Effector CD4-positive, alpha-beta T cell (primary cell): ENCODE measurements at places on chromosomes 5 and 9.
A peak's percentile ranks its signal among the peaks of the same experiment; 100 is the strongest.

GRCh38 chr5:147564124-147564486 is 54.2 kb upstream of the DPYSL3 start:
- no peak for DNase-seq

DNA sequence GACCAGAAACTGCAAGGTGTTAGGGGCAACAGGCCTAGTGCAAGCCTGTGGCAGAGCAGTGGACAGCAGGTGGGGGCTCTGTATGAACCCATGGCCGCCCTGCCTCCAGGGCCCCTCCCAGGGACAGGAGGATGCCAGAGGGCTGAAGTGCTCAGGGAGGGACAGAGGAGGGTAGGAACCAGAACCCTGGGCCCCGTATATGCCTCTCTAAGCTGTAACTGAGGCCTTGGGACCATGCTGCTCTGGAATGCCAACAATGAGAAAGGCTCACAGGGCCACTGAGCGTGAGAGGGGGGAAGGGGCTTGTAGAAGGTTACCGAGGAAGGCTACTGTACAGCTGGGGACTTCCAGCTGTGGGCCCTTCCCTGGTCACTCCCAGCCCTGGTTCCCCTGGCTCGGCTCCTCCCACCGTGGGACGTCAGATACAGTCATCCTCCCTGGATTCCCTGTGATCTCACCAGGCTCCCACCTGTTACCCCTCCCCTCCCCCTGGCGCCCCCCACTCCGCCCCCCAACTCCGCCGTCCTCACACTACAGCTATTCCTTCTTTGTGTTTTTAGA is 21.1 kb downstream of the AQP7 start:
- DNase-seq = no peak

DNA sequence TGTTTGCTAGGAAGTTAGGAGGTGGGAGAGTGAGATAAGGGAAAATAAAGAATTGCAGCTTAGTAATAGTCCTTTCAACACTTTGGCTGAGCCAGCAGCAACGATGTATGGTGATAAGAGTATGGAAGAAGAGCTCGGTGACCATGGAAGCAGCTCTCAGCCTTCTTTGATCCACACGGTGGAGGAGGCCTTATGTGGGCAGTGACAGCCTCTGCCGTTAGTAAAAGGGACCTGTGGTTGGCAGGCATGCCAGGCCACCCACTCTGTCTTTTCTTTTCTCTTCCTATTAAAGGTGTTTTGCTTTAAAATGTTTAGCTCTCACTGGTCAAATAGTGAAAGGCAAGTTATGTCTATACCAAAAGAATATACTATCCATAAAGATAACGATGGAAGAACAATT is 7.7 kb downstream of the RGS7BP start:
- no peak for DNase-seq

DNA sequence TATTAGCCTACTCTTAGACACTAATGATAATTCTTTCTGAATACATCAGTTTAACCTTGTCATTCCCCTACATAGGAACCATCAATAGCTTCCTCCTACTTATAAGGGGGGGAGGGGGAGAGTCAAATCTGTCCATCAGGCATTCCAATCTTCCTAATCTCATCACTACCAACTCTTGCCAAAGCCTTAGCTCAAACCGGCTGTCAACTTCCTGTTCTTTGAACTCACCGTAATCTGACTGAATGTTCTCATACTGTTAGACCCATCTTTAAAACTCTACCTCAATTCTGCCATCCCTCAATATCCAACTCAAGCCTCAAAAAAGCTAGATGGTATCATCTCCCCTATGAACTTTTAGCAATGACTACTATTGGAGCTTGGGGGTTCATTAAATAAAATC is 41.9 kb upstream of the RNF38 start:
- no peak for DNase-seq

DNA sequence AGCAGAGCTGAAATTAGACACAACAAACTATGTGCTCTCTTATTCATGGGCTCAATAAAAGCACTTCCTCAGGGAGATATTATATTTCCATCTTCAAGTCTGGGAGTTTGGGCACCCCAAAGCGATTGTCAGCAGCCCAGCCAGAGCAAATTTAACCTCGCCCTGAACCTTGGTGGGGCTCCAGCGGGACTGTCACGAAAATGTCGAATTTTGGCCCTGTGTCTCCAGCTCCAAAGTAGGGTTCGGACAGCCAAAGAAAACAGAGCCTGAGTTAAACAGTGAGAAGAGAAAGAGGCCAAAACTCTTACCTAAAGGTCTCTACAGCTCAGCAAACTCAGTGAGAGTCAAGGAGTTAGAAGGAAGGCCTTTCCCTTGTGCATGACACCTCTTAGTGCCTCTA is 432.9 kb downstream of the SPATA31D1 start:
- DNase-seq = no peak

DNA sequence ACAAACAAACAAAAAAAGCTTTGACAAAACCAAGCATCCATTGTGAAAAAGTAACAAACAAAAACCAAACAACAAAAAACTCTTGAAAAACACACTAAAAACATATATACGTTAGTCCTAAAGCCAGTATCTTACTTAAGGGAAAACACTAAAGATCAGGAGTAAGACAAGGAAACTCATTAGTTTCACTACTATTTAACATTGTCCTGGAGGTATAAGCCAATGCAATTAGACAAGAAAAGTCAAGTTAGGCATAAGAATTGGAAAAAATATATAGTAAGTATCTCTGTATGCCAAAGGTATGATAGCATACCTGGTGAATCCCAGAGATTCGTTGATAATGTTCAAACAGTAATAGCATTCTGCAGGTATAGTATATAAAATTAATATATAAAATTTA is 21.8 kb upstream of the UBTD2 start:
- no peak for DNase-seq

GRCh38 chr5:79843450-79844388 is 147.3 kb downstream of the MTX3 start:
- no peak for DNase-seq

DNA sequence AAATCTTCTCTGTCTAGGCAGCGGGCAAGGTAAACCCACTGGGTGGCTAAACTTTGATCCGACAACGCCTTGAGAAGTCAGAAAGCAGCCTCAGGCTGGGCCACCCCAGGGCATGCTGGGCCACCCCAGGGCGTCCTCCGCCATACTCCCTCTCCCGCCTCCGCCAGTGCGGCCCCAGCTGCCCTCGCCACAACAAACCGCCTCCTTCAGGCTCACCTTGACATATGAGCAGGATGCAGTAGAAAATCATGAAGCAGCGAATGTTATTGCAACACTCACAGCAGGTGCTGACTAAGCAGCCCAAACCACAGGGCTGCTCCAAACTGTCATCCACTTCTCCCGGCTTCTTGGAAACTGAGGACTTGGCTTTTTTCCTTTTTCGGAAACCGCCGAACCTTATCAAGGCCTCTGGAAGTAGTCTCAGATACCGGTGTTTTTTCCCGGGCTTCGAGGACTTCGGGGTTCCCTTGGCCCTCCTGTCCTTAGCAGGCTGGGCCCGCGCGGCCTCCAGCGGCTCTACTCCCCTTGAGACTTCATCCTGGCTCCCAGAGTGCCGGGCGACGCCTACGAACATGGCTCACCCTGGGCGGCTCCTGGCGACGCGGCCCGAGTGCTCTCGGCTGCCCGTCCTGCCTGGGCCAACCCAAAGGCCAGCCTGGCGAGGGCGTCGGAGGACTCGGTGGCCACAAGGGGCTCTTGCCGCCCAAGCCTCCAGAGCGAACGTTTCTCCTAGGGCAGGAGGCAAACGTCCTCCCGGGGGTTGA is at the start of gene SLCO6A1:
SLCO6A1 (minus strand) TSS at position 731 of the 764 bp plus-strand sequence; CDS start at position 574, 157 bp downstream.
- no peak for DNase-seq

DNA sequence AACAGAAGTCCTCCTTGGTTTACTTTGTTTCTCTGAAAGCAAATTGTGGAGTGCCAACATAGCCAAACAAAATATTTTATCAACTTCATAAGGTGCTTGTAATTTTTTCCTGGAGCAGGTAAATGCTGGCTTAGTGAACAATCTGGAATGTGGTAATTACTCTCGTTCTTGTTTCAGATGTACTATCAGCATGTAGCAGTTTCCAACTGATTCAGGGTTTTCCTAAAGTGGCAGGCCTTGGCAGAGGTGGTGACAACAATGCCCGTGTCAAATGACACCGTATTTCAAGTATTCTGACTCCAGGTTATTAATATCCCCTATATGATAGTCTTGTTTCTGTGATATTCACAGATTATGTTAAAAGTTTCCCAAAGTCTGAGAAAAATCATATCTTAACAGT is 1.2 kb downstream of the C9orf72 start:
- no peak for DNase-seq

DNA sequence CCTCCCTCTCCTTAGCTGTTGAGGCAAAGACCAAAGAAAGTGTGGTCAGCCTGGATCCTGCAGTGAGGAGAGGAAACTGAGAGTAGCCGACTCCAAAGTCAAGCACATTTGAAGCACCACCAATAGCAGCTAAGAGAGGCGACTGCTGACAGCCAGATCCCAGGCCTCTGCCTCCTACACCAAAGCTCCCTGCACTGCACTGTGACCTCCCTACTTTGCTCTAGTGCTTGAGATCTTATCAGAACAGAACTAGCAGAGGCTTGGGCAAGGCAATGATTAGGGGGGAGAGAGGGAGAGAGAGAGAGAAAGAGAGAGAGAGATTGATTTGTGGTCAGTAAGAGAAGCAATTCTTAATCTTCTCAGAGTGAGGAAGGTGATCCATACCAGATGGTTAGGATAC is 216.3 kb downstream of the CDK5RAP2 start:
- DNase-seq = no peak

GRCh38 chr5:174177531-174177930 is 132.0 kb downstream of the NSG2 start:
- no peak for DNase-seq

- no peak for DNase-seq
Measured at GRCh38 chr5:125837866-125838265, 585.3 kb upstream of the GRAMD2B start.

DNA sequence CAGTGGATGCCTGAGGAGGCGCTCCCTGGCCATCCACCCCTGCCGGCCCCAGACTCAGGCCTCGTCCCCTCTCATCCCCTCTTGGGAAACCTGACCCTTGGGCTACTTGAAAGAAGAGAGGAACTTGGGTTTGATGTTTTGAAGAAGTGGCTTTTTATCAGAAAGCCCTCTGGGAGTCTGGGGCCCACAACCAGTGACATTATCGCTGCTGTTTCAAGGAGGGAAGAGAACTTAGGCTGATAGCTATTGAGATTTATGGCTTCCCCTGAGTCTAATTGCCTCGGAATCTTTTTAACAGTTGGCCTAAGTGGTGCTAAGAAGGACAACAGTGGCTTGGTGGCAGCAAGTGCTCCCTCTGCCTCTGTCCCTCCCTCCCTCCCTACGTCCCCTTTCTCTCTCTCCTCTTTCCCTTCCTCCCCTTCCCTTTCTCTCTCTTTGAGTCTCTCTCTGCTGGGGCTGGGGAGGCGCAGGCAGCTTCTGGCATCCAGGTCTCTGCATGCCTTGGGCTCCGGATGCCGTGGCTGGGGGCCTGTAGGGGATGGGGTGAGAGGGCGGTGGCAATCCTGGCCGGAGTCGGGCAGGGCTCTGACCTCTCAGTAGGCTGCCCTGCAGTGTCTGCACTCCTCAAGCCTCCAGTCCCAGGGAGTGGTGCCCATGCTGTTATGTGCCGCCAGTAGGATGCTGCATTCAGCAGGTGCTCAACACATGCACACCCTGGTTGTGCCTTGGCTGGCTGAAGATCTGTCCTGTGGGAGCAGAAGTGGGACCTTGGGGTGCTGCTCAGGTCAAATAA is 49.6 kb upstream of the RXRA start:
- no peak for DNase-seq

- DNase-seq = no peak
Measured at GRCh38 chr5:136132087-136132486, 558 bp upstream of the SMAD5 start.

GRCh38 chr5:158940977-158941376 is 158.7 kb downstream of the EBF1 start:
- no peak for DNase-seq

GRCh38 chr5:112479418-112479817 is 60.3 kb upstream of the EPB41L4A start:
- no peak for DNase-seq

DNA sequence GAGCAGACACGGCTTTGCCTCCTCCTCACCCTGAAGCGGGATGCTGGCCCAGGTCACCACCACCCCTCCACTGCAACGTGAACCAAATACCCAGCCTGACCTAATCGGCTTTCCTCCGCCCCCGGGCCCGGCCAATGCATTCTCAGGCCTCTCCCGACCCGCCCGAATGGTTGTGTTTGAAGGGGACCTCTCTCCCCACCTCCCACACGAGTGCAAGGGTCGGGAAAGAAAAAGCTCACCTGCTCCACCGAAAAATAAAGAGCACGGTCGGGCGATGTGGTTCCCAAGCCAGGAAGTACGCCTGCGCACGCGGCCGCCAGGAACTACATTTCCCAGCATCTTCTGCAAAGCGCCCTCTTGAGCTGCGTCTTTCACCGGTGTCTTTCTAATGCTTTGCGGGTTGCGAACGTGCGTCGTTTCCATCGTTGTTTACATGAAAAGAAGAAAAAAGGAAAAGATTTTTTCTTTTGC is at the start of gene ZNF883:
ZNF883 (minus strand) TSS at position 282 of the 471 bp plus-strand sequence.
- DNase-seq = peak; percentile 1

DNA sequence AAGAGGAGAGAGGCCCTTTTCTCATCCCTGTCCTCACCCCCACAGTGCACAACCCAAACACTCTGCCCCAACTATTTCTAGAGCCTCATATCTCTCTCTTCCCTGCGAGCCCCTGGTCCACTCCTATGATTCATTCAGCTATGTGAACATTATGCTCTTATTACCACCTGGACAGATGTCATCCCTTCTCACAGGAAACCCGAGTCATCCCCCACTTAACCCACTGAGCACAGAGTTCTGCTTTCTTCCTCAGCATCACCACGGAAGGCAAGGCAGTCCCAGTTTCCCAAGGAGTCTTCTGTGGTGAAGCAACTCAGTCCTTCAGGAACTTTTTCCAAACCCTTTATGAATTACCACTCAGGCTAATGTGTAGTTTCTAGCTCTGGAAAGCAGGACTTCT is 1.3 kb downstream of the DNAI1 start:
- DNase-seq = no peak

DNA sequence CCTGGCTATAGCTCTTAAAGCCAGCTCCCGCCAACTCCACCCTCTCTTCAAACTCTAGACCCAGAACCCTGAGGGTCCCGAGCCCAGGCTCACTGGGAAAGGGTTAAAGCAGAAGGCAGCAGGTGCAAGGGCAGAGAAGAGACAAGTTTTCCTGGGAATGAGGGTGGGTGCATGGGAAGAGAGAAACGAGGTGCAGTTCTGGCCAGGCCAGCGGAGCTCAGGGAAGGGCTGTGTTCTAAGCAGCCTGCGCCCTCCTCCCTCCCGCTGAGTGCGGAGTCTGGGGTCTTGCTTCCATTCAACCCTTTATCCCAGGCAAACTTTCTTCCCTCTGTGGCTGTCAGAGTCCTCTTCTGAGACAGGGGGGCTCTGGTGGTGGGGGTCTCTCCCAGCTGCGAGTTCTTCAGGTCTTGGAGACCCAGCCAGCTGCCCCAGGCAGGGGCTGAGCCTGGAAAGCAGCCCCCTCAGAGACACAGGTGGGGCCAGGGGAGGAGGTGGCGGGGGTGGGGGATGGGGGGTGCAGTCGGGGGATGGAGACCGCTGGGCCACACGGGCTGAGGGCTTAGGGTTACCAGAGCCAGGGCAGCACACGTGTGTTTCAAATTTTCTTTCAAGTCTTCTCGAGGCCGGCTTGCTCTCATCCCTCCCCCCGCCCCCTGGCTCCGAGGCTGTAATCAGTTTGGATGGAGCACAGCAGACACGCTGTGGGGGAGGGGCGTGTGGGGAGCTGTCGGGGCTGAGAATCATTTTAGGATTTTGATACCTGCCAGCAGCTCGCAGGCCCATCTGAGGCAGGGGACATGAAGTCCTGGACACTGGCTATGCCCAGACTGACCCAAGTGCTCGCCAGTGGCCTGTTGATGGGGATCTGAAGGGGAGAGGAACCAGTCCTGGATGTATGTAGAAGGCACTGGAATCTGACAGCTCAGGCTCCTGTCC is 169.6 kb upstream of the SMIM23 start:
- no peak for DNase-seq
